Fibroblast of skin of right biceps (primary cell): ENCODE measurements at places on chromosomes 6 and 20.

GRCh38 chr6:46407776-46408530, 83.3 kb downstream of the RCAN2 start:
- no peak for DNase-seq

DNA sequence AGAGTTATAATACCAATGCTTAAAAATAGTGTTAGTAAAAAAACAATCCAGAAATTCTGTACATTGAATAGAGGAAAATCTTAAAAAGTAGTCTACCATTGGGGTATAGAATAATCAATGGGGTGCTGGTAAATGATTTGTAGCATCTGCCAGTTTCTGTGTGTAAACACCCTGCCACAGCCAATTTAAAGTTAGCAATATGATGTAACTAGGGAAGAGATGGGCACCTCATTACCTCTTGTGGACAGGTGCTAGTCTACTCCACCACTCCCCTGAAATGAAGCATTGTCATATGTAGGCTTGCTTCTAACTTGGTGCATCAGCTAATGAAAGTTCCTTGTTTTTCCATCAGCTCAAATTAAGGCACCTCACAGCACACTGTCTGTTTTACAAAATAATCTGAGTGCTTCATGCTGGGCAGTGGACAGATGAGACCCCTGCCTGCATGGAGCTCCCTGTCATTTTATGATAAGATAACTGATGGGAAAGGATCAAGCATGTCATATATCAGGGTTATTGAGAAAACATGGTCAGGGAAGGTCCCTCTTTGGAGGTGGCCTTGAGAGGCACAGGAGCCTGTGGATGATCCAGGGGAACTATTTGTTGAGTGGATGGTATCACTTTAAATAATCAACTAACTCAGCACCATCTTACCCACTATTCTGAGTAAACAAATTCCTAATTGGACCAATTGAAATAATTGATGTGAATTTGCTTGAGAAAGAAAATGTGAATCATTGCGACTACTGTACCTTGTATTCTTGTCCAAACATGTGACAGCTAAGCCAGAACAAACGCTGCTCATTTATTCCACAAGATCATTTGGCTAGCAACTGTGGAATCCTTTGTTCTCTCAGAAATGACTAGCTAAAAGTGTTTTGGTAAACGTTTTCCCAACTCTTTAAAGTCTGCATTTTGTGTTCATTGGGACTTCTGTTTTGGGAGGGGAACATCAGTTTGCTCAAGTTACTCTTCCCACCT, 45.9 kb upstream of the CSE1L start:
- no peak for DNase-seq

DNA sequence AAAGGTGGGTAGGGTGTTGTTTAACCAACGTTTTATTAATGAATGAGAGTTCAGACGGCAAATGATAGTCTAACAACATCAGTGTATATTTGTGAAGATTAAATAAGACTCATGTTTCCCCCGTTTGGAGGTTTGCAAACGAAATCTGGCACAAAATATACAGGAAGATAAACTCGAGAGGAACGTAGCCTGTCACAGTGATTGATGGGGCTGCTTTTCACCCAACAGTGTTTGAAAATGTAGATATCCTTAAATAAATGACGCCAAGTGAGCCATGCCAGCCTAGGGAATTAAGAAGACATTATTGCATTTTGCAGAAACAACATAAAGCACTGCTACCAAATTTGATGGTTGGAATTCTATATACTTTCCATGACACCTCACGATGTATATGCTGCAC, 696.5 kb upstream of the FLRT3 start:
- no peak for DNase-seq

DNA sequence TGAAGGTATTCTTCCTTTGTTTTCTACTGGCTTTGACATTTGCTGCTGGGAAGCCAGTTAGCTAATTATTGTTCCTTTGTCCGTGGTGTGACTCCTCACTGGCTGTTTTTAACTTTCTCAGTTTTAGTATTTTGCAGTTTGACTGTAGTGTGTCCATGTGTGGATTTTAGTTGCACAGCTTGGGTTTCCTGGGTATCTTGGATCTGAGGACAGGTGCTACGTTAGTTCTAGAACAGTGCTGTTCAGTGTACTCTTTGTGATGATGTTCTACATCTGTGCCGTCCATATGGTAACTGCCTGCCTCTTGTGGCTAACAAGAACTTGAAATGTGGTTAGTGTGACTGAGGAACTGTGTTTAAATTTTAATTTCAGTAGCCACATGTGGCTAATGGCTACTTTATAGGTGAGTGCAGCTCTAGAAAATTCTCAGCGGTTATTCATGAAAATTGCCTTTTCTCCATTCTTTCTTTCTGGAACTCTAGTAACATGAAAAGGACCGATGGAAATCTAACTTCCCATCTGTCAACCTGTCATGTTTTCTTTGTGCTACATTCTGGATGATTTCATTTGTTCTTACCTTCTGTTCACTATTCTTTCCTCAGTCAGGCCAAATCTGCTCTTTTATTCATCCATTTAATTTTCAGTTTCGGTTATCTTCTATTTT, 7.4 kb downstream of the SNX9 start:
- DNase-seq = no peak

- no peak for DNase-seq
These were observed 33.8 kb upstream of the AKAP12 start for GRCh38 chr6:151205721-151206600.

GRCh38 chr6:42720739-42721138, 1.7 kb downstream of the PRPH2 start:
- DNase-seq = peak; percentile 38
